Daoy (cell line): ENCODE measurements at places on chromosomes 11 and 22. TPM values are rescaled to one million over a fixed set of nuclear protein-coding genes. Genes with fewer than 3 reads are reported as not detected.

Gene KCNQ1OT1
- 0.77 and 1.1 TPM in 2 replicates for total RNA-seq

Gene PDGFD
- total RNA-seq: not detected in 2 replicates

Gene FAT3
- total RNA-seq: 1.1 and 1.5 TPM in 2 replicates

Gene SGSM1
- total RNA-seq: 0.12 TPM in 1 of 2 replicates, not detected in the other

Gene MS4A7
- total RNA-seq: not detected in 2 replicates

Gene GNG3
- total RNA-seq: not detected in 2 replicates

Gene EP300
- total RNA-seq: 21.7 and 40.4 TPM in 2 replicates

Gene PANX3
- total RNA-seq: not detected in 2 replicates

Gene GPHA2
- total RNA-seq: not detected in 2 replicates

Gene ARFGAP3
- 31.3 and 40.2 TPM in 2 replicates for total RNA-seq

Gene SLC22A9
- total RNA-seq: not detected in 2 replicates

Gene CWC15
- 58.9 and 83.9 TPM in 2 replicates for total RNA-seq

Gene MS4A6E
- total RNA-seq: not detected in 2 replicates

Gene MRPL49
- total RNA-seq: 63.2 and 68.2 TPM in 2 replicates

Gene MAJIN
- total RNA-seq: not detected in 2 replicates

Gene MMP10
- total RNA-seq: not detected in 2 replicates

Gene TRIM49
- total RNA-seq: not detected in 2 replicates

Gene SNU13
- total RNA-seq: 98.1 and 98.8 TPM in 2 replicates

Gene OSM
- total RNA-seq: 0.06 TPM in 1 of 2 replicates, not detected in the other

Gene CCDC81
- 0.29 and 0.39 TPM in 2 replicates for total RNA-seq

Gene DDB1
- 153 and 180 TPM in 2 replicates for total RNA-seq

Gene FOLR3
- not detected in 2 replicates for total RNA-seq
